ENCODE measurements at places on chromosomes 11 and 22.

GRCh38 chr22:28799606-28800307 lies 612 bp downstream of the XBP1 start:
- DNase-seq, result no peak

DNA sequence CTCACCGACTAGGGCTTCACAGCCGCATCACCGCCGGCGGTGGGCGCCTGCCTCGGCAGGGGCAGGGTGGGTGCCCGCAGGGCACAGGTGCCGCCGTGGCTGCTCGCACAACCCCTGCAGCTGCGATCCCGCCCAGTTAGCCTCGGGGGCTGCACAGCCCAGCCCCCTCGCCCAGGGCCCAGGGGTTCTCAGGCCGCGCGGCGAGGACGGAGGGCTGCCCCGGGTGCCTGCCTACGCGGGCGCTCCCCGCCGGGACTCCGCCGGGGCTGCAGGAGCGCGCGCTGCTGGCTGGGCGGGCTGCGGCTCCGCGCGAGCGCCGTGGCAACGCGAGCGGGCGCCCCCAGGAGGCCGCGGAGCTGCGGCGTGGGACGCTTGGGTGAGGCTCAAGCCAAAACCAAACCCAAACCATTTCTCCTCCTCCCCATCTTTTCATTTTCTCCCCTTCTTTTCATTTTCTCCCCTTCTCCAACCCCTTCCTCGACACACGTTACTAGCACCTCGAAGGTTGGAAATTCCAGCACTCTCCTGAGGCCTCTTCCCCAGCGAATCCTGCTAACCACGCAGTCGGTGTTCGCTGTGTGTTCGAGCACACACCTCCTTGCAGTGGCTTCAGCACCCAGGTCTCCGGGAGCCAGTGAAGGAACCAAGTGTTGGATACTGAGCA lies at the start of gene MICAL3:
Gene MICAL3, minus strand, starts transcription at position 286 of the 664 bp plus-strand sequence. CDS start 117,749 bp downstream, outside the sequence.
- no peak for DNase-seq

GRCh38 chr22:33780531-33781136 lies 139.6 kb downstream of the LARGE1 start:
- DNase-seq, result no peak

GRCh38 chr11:66176650-66177049 lies 91.8 kb upstream of the RAB1B start:
- DNase-seq, result no peak

GRCh38 chr11:14764579-14765527 lies 121.2 kb downstream of the PDE3B start:
- no peak for DNase-seq

DNA sequence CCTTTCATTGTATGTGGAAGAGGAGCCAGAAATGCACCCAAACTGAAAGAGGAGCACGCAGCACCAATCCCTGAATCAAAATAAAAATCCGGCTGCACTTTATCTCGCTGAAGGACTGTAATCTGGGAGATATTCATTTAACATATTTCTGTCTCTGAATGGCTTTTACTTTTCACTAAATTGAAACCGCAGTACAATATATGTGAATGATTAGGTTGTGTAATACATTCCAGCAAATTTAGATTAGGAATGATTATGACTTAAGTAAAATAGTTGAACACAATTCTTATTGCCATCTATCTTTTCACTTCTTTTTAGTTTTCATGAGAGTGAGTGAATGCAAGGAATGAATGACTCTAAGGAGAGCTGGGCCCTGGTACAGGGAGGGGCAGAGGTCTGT lies 232.1 kb downstream of the ST3GAL4 start:
- no peak for DNase-seq

DNA sequence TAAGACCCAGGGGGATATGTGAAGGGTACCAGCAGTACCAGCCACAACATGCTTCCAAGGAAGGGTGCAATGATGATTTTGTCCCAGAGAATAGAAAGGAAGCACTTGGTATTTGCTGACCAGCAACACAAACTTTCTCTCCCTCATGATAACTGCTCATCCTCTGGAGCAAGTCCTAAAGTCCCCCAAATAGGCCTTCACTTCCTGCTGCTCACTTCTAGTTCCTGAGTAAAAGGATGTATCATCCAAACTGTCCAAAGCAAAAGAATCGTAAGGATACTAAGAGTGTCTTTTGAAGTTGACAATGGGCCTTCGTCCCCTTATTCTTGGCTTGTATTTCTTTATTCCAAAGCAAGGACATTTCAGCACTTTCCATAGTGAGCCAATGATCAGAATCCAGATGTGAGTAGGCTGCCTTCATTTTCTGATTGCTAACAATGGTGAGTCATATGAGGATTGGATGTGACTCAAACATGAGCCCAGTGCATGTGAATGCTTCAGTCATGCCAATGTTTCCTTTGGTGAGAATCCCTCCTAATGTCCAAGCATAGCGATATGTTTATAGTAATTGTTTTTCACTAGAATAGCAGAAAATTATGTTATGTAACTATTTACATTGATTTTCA lies 243.4 kb upstream of the POU2AF2 start:
- no peak for DNase-seq

GRCh38 chr22:21850660-21851059 lies 16.8 kb downstream of the MAPK1 start:
- DNase-seq, result no peak
